ENCODE measurements at places on chromosomes 11 and 22.
A peak's percentile ranks its signal among the peaks of the same experiment; 100 is the strongest.

DNA sequence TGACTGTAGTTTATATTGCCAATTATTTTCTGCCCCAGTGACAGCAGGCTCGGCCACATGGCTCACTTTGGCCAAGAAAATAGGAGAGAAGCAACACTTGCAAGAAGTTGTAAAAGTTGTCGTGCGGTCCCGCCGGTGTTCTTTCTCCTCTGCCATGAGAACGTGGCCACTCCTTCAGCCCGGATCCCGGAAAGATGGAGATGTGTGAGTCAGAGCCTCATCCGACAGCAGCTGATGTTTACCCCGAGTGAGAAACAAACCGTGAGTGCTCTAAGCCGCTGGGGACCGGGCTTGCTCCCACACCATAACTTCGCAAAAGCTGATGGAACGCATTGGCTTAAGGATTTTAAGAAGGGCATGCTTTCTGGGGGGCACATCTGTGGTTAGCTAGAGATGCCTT lies 157.0 kb downstream of the CACNA1I start:
- H3K27ac ChIP-seq = no peak overlapping the region
- DNase-seq = no peak
- no peak overlapping the region for H3K4me3 ChIP-seq
- H3K4me1 ChIP-seq = no peaks in the 10 kb centered on the region
- no peaks in the 10 kb centered on the region for H3K36me3 ChIP-seq

DNA sequence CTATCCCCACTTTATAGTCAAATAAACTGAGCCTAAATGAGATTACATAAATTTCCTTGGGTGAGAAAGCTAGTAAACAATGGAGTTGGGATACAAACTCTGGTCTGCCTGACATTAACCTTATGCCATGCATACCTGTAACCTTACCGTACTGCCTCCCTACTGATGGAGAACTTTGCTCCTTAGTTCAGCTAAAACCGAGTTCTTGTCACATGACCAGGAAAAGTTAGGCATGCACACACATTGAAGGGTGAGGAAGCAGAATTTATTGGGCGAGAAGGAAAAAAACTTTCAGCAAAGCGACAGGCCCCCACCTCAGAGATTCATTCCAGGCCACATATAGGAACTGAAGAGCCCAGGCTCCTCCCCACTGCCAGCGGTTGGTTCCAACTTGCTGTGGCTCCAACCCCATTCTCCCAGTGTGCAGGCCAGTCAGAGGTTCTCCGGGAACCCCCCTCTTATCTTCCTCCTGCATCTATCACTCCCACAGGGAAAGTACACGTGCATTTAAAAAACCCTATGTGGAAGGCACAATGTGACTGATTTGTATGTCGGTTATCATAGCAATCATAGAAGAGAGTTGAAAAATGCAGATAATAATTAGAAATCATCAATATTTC lies 3.2 kb upstream of the PIWIL4 start:
- H3K4me1 ChIP-seq = no peaks in the 10 kb centered on the region
- H3K36me3 ChIP-seq = no peaks in the 10 kb centered on the region
- H3K4me3 ChIP-seq = no peak overlapping the region
- H3K27ac ChIP-seq = no peak overlapping the region

DNA sequence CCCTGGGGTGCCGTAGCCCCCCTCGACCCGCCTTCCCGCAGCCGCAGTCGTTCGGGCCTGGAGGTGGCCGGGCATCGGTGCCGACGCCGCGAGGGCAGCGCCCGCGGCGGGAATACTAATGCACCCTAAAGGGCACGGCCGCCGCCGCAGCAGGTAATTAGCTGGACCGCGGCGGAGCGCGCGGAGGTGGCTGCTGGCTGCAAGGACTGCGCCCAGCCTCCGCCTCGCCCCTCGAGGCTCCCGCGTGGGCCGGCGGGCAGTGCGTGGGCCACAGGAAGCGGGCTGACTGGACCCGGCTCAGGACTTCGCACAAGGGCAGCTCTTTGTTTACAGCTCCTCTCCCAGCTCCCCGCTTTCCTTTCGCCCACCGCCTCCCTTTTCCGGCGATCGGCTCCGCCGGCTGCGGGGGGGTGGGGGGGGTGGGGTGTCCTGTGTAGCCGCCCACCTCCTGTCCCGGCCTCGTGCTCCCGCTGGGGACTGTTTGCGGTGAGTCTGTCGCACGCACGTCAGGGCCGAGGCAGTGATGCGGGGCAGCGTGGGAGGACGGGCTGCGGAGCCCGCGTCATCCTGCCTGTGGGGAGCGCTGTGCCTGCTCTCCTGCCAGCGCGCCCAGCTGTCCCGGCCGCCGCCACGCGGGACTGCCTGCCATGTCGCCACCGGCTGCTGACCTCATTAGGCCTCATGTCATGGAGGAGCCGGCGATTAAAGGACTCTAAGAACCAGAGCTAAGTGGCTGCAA lies 53.2 kb downstream of the GRIK4 start:
- peaks cover 69% of the 10 kb centered on the region for H3K27me3 ChIP-seq
- DNase-seq = no peak
- peak overlapping the region; percentile 21 for H3K4me3 ChIP-seq
- H3K36me3 ChIP-seq = peaks cover 8% of the 10 kb centered on the region

DNA sequence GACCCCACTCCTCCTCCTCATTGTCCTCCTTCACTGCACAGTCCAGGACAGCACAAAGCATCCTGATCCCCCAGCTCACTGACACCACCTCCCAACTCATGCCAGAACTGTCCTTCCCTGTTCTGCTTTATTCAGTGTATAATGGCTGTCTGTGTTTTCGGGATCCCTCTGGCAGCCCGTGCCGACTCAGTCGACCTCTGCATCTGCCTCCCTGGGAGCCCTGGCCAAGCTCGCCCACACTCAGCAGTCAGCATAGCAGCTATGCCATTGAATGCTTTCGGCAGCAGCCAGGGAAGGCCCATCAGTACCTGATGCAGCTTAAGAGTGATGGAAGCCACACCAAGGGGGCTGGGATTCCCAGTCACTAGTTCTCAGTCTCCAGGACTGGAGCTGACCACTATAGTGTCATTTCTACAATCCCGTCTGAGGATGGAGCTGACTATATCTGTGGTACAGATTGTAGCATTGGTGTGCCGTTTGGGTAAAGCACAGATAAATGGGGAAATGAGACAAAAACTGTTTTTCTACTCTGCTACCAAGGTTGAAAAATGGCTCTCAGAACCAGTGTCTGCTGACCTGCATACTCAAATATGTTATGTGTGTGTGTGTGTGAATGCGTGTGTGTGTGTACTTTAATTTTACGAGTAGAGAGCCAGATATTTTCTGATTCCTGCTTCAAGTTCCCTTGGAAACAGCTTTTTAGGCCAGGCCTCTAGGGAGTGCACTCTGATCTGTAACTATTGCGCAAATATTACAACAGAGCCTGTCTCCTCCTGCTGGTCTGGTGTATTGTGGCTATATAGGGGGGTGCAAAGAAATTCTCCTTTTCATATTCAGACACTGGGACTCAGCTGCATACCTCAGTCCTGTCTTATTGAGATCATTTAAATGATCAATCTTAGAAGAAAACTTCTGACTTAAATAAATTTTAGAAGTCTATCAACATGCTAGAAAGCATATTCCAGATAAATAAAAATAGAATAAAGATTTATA lies 78.8 kb upstream of the TOP3B start:
- no peak for DNase-seq
- peaks cover 3% of the 10 kb centered on the region for H3K36me3 ChIP-seq

- peaks cover 11% of the 10 kb centered on the region for H3K27me3 ChIP-seq
- no peak overlapping the region for H3K27ac ChIP-seq
- H3K4me3 ChIP-seq = no peak overlapping the region
- DNase-seq = no peak
- no peaks in the 10 kb centered on the region for H3K36me3 ChIP-seq
Measured at GRCh38 chr11:11977206-11977938, 31.1 kb downstream of the DKK3 start.

GRCh38 chr22:44256085-44256484 lies 56.7 kb downstream of the SHISAL1 start:
- DNase-seq = no peak
- H3K4me3 ChIP-seq = no peak overlapping the region
- no peak overlapping the region for H3K27ac ChIP-seq
- H3K36me3 ChIP-seq = peaks cover 4% of the 10 kb centered on the region

DNA sequence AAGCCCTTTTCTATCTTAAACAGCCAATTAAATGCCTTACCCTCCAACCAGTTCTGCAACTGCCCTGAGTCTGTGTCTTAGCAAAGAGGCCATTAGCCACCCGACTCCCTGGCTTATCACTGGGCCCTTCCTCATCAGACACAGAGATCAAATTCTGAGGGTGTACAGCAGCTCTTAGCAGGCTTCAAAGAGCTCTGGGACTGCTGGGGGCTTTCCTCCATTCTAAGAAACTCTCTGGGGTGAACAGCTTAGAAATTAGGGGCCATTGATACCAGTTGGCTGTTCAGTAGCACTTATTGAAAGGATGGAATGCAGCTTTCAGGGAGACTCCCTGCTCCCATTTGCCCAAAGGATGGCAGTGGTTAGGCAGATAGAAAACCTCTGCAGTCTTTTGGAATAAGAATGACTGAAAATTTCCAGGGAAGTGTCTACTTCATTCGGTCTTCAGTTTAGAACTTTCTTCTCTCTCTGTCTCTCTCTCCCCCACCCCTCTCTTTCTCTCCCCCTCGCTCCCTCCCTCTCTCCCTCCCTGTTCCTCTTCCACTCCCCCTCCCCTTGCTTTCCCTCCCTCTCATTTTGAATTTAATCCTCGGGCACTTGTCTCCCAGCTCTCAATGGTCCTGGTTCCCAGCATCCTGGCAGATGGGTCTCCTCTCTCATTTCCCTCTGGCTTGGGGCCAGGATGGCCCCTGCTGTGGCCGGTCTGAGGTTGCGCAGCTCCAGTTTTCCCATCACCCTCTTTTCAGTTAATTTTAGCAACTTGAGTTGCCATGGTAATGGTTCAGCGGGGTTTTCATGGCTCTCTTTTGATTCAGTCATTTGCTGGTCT lies 76.4 kb downstream of the COMMD9 start:
- no peak for DNase-seq
- H3K4me3 ChIP-seq = no peak overlapping the region
- peaks cover 2% of the 10 kb centered on the region for H3K36me3 ChIP-seq
- peaks cover 29% of the 10 kb centered on the region for H3K27me3 ChIP-seq

DNA sequence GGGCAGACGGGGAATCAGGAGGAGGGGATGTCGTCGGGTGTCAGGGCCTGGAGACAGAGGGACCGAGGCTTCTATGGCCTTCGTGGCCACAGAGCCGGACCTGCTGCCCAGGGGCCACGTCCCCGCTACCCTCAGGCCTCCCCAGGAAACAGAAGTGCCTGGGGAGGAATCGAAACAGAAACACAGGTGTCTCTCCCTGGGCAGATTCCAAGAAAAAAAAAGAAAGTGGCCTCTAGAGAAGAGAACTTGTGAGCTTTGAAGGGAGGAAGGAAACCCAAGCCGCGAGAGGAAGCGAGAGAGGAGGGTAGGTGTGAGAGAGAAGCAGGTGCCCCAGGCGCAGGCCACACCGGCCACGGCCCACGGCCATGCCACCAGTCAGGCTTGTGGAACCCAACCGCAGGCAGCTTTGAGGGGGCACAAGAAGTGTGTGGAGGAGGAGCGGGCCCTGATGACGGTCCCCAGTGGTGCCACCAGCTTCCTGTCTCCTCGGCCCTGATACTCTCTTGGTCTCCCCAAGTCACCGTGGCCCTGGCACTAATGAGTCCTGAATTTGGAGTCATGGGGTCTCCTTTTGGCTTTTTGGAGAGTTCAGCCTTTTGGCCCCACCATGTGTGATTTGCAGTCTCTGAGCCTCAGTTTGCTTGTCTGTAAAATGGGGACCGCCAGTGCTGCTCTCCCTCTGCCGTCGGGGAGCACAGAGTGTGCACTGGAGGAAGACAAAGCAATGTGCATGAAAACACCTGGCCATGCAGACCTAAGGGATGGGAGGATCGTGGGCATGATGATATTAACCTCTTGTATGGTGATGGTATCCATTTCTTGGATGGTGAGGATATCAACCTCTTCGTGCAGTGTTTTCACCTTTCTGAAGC lies 25.2 kb downstream of the LIF start:
- peak overlapping the region; percentile 87 for H3K4me3 ChIP-seq
- no peaks in the 10 kb centered on the region for H3K27me3 ChIP-seq
- peaks cover 58% of the 10 kb centered on the region for H3K4me1 ChIP-seq

DNA sequence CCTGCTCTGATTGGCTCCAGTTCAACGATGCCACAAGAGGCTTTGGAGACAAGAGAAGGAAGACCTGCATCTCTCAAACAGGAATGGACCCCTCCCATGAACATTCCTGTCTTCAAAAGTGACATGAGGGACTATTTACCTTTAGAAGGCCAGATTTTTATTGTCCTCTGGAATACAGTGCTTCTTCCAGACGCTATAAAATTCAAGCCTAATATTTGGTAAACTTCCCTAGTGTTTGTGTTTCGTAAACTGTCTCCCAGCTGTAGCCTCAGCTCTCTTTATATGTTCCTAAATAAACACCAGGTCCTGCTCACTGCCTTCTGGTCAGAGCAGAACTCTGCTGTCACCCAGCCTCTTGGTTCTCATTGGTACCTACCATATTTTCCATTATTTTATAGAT lies 157.8 kb downstream of the CCDC34 start:
- H3K27me3 ChIP-seq = peaks cover 26% of the 10 kb centered on the region
- H3K27ac ChIP-seq = no peak overlapping the region
- no peaks in the 10 kb centered on the region for H3K36me3 ChIP-seq
- DNase-seq = no peak

GRCh38 chr22:19525666-19526065 lies 1.5 kb upstream of the CLDN5 start:
- peak overlapping the region; percentile 66 for H3K4me3 ChIP-seq
- DNase-seq = no peak
- H3K27me3 ChIP-seq = peaks cover 33% of the 10 kb centered on the region
- H3K27ac ChIP-seq = no peak overlapping the region
- peaks cover 11% of the 10 kb centered on the region for H3K4me1 ChIP-seq

- DNase-seq = no peak
- no peak overlapping the region for H3K27ac ChIP-seq
- H3K4me1 ChIP-seq = peaks cover 4% of the 10 kb centered on the region
- peak overlapping the region; percentile 52 for H3K4me3 ChIP-seq
- no peaks in the 10 kb centered on the region for H3K27me3 ChIP-seq
Measured at GRCh38 chr11:788953-789940, 643 bp downstream of the CEND1 start.

DNA sequence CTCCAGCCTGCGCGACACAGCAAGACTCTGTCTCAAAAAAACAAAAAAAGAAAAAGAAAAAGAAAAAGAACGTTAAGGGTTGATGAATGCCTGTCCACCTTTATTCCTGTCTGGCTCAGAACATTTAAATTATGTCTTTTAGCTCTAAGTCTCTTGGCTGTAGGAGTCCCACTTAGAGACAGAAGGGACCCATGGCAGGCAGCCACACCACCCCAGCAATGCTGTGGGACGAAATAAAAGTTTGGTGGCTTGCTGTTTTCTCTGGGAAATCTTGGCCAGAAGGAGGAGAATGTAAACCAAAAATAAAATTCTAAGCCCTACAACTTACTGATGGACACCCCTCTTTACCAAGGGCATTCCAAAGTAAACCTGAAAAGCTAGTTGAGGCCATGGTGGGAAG lies 38.9 kb upstream of the GNAZ start:
- H3K4me3 ChIP-seq = no peak overlapping the region
- H3K36me3 ChIP-seq = no peaks in the 10 kb centered on the region
- no peak for DNase-seq
- peaks cover 11% of the 10 kb centered on the region for H3K4me1 ChIP-seq

Measured in T-helper 17 cell (primary cell).